T-helper 1 cell (primary cell): ENCODE measurements at places on chromosomes 6 and 20.

GRCh38 chr6:25312034-25312620 lies 33.0 kb downstream of the CARMIL1 start:
- no peak for DNase-seq

GRCh38 chr20:1467355-1468116 lies 887 bp upstream of the NSFL1C start:
- DNase-seq = no peak

DNA sequence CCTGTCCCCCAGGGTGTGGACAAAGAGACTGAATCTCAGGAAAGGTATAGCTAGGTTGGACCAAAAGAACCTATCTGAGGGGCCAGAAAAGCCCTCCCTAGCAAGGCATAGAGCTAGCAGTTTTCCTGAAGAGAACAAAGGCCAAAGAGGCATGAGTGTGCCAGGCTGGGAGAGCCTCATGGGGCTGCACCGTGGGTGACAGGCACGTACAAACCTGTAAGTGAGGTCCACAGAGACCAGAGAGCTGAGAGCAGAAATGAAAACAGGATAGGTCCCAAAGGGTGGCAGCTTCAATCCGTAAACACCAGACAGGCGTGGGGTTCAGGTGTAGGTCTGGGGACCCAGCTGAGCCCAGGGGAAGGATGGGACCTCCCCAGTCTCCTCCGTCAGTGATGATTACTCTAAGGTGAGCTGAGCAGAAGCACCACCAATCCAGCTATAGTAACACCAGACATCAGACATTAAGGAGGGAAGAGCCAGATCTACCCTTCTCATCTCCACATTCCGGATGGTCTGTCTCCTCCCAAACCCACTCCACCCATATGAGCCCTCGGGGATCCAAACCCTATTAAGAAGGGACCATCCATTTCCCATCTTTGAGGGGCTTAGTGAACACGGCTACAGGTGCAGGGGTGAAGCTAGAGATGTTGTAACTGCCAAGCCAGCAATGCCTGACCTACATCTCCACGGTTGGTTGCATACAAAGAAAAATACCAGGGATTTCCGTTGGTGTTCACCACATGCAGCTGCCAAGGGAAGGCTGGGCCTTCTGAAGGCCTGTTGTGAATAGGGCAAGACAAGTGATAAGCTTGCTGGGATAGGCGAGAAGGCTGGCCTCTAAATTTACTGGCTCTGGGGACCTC lies 38.3 kb downstream of the BCL2L1 start:
- DNase-seq = peak; percentile 55

DNA sequence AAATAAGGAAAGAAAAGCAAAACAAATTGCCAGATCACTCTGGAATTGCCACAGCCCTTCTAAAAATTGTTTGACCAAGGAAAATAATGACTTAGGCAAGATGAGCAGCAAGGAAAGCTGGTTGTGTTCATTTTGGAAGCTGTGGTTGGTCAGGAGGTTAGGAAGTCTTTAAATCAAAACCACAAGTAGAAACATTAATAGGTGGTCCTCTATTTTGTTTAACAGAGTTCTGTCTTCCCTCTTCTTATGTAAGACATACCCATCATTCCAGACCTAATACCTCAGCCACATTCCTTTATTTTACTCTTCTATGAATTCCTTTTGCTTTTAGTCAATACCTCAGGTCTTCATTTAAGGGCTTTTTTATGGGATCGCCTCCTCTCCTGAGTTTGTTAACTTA lies 422.2 kb upstream of the PLCB4 start:
- no peak for DNase-seq

- no peak for DNase-seq
These were observed 137.0 kb downstream of the MRPL14 start for GRCh38 chr6:43990275-43990626.

DNA sequence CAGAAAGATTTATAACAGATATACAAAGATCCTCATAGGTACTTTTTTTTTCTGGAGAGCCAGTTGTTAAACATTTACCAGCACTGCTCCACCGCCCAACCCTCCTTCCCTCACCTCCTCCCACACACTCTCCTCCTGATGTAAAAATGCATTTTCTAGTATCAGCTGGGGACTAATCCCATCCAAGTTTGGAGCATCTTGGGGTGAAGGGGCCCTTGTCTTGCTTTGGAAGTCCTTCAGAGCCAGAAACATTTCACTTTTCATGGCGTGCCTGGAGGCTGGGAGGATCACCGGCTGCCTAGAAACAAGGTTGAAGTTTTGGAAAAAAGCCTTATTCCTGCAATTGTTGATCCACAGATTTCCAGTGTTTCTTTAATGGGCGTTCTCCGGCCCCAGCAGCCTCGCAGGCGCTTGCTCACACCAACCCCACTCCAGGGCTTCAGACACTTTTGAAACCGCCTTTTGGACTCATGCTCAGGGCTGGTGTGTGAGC lies 165.1 kb upstream of the AFDN start:
- no peak for DNase-seq

DNA sequence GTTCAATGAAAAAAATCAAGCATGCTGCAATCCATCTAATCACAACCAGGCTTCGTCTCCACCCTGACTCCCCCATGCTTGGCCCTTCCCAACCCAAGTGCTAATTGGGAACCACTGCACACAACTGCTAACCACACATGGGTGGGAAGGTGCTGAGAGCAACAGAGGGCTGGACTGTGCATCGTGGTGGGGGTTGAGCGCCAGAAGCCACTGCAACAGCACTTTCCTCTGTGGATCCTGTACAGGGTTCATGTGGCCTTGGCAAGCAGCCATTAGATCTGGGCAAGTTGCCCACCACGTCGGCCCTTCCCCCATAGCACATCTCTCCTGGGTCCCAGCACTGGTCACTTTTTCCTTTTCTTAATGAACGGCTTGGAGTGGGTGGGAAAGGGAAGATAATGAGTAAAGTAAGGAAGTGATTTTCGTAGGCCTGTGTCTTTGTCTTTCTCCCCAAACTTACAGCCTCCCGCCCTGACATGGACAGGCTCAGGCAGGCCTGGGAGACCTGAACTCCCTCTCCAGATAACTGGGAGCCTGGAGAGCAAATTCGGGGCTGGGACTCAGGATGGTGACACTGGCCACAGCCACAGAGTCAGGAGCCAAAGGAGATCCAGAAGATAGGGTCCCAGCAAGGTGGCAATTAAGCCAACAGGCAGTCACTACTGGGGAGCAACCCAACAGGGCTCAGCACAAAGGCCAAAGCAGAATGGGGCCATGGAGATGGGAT lies 34.4 kb upstream of the MRPS10 start:
- no peak for DNase-seq

- DNase-seq = no peak
These were observed 53.2 kb downstream of the EIF2S2 start for GRCh38 chr20:34058831-34059230.

DNA sequence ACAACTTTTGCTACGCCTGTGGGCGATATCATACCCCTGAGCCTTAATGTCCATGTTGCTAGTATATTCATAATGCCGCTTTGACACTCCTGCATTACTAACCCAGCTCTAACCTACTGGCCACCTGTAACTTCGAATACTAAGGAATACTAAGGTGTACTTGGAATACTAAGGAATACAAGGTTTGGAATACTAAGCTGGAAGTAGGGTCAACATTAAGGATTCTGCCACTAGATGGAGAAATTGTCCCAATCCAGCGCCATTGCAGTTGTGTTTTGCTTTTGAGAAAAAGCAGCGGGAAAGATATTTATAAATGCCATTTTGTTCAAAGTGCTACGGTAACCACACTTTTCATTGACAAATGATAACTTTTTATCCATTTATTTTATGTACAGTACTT lies 10.7 kb downstream of the TBXT start:
- DNase-seq = no peak

DNA sequence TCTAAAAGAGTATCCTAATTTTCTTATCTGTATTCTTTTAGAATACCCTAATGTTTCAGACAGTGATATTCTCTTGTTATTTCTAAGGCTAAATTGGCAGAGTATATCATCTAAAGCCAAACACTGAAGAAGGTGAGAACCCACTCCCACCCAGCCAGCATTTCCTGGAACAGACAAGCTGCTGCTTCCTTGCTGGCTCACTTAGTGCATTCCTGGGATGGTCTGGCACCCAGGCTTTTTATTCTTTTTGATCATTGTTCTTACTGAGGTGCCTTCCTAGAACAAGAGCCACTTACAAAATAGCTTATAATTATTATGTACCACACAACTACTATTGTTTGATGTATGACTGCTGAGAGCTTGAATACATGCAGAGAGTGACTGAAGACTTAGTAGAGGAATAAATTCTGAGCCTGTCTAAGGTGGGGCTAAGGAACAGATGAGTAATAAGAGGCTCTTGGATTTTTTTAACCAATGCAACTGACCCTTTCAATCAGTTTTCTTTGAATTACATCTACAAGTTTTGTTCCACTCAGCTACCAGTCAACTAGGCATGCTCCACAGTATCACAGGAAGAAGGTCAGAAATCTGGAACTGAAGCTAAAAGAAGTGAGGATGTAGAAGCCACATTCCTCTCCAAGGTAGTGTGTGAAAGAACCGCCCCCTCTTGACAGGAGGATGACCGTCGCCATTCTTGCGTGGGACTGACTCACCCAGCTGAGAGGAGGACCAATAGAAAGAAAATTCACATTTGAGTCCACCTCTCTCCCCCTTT lies 30.1 kb downstream of the PRPH2 start:
- DNase-seq = no peak

DNA sequence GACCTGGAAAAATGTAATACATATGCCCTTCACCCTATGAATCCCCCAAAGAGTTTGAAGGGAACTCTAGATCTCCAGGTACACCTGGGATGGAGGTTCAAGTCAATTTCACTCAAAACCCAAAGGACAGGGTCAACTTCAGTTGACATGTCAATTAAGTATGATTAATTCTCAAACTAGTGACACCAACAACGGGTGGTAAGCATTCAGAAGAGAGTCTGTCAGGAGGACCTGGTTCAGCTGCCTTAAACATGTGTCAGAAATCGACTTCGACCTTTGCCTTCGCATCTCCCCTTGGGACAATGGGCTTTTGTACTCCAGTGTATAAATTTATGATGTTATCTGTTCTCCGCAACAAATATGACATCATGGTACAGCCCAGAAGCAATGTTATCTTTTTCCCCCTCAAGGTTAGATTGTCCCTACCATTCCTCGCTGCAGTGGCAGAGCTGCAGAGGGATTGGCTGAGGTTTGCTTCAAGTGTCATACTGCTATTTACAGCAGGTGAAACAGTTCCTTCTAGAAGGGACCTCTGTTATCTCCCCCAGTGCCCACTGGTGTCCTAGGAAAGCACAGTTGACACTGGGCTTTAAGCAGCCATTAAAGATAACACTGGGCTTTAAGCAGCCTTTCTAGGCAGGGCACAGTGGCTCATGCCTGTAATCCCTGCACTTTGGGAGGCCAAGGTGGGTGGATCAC lies 94.7 kb upstream of the SNX9 start:
- no peak for DNase-seq

- DNase-seq = no peak
These were observed 165.1 kb downstream of the LMBRD1 start for GRCh38 chr6:69631552-69632346.

GRCh38 chr6:90216072-90216977 lies 80.3 kb downstream of the BACH2 start:
- DNase-seq = no peak

GRCh38 chr6:124466949-124467348 lies 495.3 kb upstream of the RNF217 start:
- no peak for DNase-seq

DNA sequence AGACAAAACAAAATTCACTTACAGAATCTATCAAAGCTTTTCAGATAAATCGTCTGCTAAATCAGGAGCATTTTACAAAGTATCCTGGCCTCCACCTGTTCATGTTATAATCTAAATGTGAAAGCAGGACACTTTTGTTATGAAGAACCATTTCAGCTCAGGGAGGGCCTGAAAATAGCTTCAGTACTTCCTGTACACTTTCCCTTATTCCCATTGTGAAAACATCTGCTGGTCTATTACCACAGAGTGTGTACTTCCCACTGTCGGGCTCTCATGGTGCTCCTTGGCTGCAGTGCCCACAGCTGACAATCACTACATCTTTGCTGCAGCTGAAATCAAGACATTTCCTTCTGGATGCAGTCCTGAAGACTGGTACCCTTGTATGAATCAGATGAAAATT lies 128.1 kb downstream of the OPRM1 start:
- DNase-seq = no peak

DNA sequence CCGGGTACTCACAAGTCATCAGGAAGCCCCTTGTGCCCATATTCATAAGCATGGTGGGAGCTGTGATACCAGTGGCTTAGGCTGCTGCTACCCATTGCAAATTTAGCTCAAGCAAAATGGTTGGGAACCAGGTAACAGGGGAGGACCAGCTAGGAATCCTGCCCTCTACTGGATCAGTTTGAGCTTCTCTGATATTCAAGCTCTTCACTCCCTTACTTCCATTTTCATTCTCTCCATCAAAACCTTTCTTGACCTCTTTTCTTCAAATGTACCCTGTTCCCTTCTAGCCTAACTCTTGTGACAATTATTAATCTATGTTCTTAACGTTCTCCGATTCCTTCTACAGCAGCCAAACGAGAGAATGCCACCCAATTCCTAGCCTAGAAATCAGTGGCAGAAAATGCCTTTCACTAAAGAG lies 9.7 kb downstream of the NOL7 start:
- no peak for DNase-seq
